Fibroblast of skin of right biceps (primary cell): ENCODE measurements at places on chromosomes 16 and 17.

- DNase-seq, result no peak
Observed at GRCh38 chr17:19750835-19751234, 2.7 kb upstream of the ALDH3A1 start.

- no peak for DNase-seq
Observed at GRCh38 chr17:71380535-71380934, 740.3 kb upstream of the SOX9 start.

GRCh38 chr16:46911038-46911437 is 26.9 kb downstream of the GPT2 start:
- no peak for DNase-seq

GRCh38 chr16:12567602-12568001 is 236.1 kb downstream of the CPPED1 start:
- DNase-seq, result no peak

GRCh38 chr17:39578272-39578671 is 29.4 kb downstream of the NEUROD2 start:
- no peak for DNase-seq

- no peak for DNase-seq
Observed at GRCh38 chr17:65914784-65915342, 277.1 kb downstream of the CEP112 start.

GRCh38 chr17:5203178-5203907 is 11.7 kb upstream of the ZNF594 start:
- DNase-seq, result peak; percentile 28

DNA sequence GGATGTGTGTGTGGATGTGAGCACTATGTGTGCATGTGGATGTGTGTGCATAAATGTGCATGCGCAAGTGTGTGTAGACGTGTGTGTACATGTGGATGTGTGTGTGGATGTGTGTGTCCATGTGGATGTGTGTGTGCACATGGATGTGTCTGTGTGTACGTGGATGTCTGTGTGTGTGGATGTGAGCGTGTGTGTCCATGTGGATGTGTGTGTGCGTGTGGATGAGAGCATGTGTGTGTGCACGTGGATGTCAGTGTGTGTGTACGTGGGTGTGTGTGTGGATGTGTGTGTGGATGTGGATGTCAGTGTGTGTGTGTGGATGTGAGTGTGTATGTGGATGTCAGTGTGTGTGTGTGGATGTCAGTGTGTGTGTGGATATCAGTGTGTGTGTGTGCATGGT is 63.6 kb upstream of the DOC2B start:
- no peak for DNase-seq

DNA sequence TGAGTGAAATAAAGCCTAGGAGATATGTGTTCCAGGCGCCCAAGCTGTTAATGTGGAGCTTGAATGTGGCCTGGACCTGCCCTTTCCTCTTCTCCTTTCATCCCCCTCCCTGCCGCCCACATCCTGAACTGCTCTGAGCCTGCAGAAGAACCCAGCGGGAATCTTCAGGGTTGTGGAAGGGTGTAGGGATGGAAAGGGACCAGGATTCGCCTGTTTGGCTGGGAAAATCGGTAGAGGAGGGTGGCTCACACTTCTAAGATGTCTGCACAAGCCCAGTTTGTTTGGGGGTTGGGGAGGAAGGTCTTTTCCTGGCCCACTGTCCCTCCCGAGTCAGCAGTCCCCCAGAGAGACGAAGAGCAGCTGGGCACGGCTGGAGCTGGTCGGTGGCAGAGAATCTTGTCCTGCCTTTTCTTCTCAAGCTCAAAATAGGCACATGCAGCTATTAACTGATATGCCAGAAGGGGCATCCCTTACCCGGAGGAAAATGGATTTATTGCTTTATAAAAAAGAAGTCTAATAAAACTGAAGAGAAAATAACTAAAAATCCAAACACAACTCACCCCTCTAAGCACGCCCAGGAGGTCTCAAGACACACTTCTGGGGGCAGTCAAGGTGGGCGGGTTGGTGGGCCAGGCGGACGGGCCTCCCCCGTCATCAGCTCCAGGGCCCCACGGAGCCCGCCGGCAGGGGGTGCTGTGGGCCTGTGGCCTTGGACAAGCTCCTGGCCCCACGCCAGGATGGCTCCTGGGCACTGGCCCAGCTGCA is 11.5 kb upstream of the PITPNA start:
- peak; percentile 63 for DNase-seq

GRCh38 chr17:82929011-82929622 is 89.3 kb upstream of the ZNF750 start:
- DNase-seq, result no peak

DNA sequence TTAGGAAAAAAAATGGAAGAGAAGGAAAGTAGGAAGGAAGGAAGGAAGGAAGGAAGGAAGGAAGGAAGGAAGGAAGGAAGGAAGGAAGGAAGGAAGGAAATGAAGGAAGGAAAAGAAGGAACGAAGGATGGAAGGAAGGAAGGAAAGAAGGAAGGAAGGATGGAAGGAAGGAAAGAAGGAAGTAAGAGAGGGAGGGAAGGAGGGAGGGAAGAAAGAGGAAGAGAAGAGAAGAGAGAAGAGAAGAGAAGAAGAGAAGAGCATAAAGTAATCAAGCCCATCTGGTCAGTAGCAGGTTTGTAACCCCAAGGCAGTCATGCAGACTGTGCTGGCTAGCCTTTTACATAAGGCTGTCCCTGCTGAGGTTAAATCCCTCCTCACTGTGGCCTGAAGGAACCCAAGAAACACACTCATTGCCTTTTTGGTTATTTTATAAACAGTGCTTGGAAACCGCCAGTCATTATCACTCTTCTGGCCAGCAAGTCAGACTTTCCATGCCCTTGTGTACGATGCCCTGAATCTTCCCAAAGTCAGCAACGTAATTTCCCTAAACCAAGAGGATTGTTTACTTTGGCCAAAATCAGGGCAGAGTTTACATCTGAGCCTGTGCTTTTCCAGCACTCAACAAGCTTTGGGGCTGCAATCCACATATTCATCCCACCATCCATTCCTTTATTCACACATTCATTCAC is 409.6 kb upstream of the MAF start:
- DNase-seq, result no peak

- no peak for DNase-seq
Observed at GRCh38 chr17:74491626-74492025, 25.2 kb downstream of the CD300A start.

GRCh38 chr17:55778389-55779118 is 27.7 kb downstream of the PCTP start:
- DNase-seq, result no peak

GRCh38 chr17:2054512-2055291 is at the start of gene HIC1:
HIC1 (plus strand) TSS chr17:2055103; CDS start chr17:2056691, 1,588 bp downstream.
- peak; percentile 84 for DNase-seq

GRCh38 chr16:4615384-4616046 is 827 bp upstream of the UBALD1 start:
- DNase-seq, result no peak

- DNase-seq, result no peak
Observed at GRCh38 chr16:48150707-48151106, 5.1 kb downstream of the ABCC12 start.

DNA sequence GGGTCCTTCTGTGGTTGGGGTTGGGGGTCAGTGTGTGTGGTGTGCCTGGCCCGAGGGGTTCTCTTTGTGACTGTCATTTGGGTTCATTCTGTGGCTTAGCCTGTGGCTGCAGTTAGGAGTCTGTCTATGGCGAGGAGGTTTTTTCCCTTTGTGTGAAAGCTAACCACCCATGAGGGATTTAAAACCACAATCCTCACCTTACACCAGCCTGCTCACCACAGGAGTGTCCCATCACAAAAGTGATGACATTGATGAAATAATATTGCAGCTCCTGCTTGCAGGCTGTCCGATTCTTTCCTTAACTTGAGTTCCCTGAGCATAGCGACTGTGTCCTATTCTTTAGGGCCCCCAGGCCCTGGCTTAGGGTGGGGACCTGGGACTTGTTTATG is 113.6 kb downstream of the RAP1GAP2 start:
- DNase-seq, result no peak

DNA sequence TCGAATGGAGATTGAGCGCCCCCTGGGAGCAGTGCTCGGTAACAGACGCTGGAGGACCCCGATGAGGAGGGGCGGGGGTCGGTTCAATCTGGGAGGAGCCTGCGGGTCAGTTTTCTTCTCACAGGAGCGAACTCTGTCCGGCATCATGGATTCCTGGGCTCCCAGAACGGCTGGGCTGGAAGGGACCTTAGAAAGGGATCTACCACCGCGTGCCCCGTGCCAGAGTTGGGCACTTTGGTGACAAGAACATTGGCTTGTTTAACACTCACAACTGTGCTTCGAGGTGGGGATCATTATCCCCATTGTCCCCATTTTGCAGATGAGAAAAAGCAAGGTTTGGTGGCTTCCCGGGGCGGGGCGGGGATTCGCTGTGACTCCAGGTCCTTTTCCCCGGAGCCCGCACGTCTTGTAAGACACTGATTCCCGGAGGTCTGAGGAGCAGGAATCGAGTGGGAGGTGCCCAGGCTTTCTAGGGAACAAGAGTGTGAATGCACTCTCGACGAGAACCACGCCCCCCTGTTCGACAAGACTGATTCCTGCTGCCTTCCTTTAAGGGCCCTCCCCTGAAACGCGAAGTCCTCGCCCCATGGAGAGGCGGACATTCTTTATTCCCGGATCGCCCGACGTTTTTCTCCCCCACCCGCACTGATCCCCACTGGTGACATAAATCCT is 1.5 kb upstream of the FBXL19 start:
- DNase-seq, result peak; percentile 87

DNA sequence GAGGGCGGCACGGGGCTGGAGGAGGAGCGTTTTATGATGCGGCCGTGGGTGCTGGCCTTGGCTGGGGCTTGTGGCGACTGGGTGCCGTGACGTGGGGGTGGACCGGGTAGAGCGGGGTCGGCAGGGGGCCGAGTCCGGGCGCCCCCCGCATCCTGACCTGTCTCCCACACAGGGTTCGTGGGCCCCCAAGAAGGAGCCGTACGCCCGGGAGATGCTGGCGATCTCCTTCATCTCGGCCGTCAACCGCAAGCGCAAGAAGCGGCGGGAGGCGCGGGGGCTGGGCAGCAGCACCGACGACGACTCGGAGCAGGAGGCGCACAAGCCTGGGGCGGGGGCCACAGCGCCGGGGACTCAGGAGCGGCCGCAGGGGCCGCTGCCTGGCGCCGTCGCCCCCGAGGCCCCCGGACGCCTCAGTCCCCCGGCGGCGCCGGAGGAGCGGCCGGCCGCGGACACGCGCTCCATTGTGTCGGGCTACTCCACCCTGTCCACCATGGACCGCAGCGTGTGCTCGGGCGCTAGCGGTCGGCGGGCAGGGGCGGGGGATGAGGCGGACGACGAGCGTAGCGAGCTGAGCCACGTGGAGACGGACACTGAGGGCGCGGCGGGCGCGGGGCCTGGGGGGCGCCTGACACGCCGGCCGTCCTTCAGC is 81.6 kb downstream of the ARHGAP23 start:
- DNase-seq, result peak; percentile 31

DNA sequence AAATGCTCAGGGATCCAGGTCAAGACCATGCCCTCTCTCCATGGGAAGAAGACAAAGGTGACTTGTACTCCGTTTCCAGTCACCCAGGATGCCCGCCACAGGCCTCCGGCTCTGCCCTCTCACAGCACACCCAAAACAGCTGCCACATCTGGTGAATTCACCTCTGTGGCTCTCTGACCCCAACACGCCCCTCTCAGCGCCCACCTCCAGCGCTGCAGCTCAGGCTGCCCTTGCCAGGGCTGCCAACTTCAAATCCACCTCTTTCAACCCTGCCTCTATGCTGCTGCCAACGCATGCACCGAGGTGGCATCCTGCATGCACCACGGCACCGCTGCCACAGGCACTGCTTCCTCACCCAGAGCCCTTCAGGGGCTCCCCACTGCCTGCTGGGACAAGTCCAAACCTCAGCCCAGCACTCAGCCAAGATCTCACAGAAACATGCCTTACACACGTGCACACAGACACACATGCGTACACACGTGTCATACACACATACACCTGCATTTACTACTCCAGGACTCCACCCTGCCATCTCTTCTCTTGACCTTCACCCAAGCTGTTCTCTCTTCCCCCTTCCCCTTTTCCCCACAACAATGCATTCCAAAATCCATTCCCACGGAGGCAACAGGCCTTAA is 7.5 kb downstream of the HID1 start:
- DNase-seq, result no peak

- no peak for DNase-seq
Observed at GRCh38 chr17:75679706-75680211, 12.6 kb downstream of the SAP30BP start.

DNA sequence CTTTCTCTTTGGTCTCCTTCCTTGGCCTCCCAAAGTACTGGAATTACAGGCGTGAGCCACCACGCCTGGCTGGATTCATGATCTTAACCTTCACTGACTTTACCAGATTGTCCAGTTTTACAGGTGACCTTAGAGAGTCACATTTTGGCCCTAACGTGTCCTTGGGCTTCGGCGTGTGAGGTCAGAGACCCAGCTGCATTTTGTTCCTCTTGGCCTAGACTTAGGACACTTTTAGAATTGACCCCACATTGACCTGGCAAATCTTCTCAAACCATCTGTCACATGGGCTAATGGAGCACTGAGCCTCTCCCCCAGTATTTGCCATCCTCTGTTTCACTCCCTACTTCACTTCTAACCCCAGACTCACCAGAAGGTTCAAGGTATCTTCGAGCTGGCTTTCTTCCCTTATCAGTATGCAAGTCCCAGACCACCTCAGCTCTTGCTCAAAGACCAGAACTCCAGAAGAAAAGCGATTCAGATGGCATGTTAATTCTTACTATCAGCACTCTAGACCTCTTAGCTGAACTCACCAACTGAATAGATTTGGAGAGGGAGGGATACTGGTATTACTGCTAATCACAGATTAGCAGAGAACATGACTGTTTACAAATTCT is 1.7 kb upstream of the CYTH1 start:
- DNase-seq, result no peak

DNA sequence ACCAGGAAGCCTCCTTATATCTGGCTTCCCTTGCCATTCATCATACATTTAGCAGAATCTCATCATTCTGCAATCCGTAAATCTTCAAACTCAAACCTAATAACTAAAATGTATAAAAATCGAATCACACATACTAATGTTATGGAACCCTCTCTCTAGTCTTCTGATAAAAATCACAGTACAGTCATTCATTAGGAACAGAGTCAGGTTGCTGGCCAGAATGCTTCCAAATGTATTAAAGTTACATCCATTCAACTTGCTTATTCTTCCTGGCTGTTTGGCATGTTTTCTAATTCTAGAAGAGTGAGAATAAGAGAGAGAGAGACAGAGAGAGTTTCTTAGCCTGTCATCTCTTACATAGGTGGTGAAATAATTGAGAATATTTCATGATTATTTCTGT is 16.5 kb upstream of the RASL10B start:
- DNase-seq, result no peak

DNA sequence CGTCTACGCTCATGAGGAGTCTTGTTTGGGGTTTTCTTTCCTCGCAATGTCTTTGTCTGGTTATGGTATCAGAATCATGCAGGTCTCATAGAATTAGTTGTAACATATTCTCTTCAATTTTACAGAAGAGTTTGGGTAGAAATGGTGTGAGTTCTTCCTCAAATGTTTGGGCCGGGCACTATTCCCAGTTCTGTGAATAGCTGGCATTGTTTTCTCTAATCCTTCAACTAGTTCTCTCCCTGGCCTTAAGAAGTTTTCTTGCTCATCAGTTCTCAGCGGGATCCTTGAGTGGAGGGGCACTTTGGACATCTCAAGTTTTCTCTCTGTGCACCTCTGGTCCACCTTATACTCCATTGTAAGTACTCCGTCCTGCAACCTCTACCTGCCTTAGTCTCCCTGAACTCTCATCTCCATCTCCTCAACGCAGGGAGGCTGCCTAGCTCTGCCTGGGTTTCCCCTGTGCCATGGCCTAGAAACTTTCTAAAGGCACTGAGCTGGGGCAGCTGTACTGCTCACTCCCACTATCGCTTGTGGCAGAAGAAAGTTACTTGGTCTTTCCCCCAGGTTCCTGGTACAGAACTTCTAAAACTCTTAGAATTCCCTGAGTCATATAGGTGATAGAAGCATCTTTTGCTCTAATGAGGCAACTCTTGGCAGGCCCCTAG is 16.9 kb downstream of the NSMCE1 start:
- DNase-seq, result no peak

- DNase-seq, result no peak
Observed at GRCh38 chr17:79555543-79555942, 55.3 kb downstream of the RBFOX3 start.
